Motor neuron (in vitro differentiated cells): ENCODE measurements at places on chromosomes 5 and 9. TPM values are rescaled to one million over a fixed set of nuclear protein-coding genes. Genes with fewer than 3 reads are reported as not detected.

Gene SHISAL2B
- total RNA-seq, result 0.36 TPM in 1 of 2 replicates, not detected in the other

Gene LHX2
- 1.6 and 3.6 TPM in 2 replicates for total RNA-seq

Gene GNA14
- 0.68 TPM in 1 of 2 replicates, not detected in the other for total RNA-seq

Gene BBLN
- 126 and 133 TPM in 2 replicates for total RNA-seq

Gene SLC28A3
- 0.08 and 0.31 TPM in 2 replicates for total RNA-seq

Gene SLC25A25
- 17.4 and 17.7 TPM in 2 replicates for total RNA-seq

Gene SPINK4
- total RNA-seq, result not detected in 2 replicates

Gene MEIKIN
- not detected in 2 replicates for total RNA-seq

Gene LMX1B
- total RNA-seq, result 0.53 and 0.57 TPM in 2 replicates

Gene PCDHB16
- total RNA-seq, result 0.84 and 0.90 TPM in 2 replicates

Gene ADAM19
- total RNA-seq, result 7.8 and 9.9 TPM in 2 replicates

Gene ROR2
- total RNA-seq, result 0.63 and 0.71 TPM in 2 replicates

Gene MAN2A1
- 23.8 and 24.0 TPM in 2 replicates for total RNA-seq

Gene SPATA31D1
- 0.28 and 0.83 TPM in 2 replicates for total RNA-seq
